ENCODE measurements at places on chromosomes 12 and 14.

DNA sequence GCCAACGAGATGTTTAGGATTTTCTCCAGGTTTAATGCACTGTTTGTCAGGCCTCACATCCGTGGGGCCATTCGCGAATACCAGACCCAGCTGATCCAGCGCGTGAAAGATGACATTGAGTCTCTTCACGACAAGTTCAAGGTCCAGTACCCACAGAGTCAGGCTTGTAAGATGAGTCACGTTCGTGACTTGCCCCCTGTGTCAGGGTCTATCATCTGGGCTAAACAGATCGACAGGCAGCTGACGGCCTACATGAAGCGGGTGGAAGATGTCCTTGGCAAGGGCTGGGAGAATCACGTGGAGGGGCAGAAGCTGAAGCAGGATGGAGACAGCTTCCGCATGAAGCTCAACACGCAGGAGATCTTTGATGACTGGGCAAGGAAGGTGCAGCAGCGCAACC lies 21.6 kb downstream of the DYNC1H1 start:
- DNase-seq, result no peak

- no peak for DNase-seq
Observed at GRCh38 chr12:26810330-26810729, 22.7 kb downstream of the ITPR2 start.

GRCh38 chr12:52151837-52152783 lies 39.7 kb downstream of the KRT80 start:
- DNase-seq, result peak; percentile 83

GRCh38 chr14:74425525-74426201 lies 347 bp downstream of the SYNDIG1L start:
- DNase-seq, result peak; percentile 59

DNA sequence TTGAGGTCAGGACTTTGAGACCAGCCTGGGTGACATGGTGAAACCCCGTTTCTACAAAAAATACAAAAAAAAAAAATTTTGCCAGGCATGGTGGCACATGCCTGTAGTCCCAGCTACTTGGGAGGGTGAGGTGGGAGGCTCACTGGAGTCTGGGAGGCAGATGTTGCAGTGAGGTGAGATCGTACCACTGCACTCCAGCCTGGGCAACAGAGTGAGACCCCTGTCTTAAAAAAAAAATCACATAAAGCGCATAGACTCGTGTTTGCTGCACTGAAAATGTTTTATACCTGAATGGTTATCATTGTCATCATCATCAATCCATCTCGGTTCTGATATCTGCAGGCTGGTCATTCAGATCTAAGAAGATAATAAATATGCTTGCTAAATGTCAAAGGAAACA lies 24.8 kb upstream of the VPS37B start:
- DNase-seq, result no peak

GRCh38 chr12:59425798-59426197 lies 170.0 kb upstream of the SLC16A7 start:
- DNase-seq, result no peak

- peak; percentile 79 for DNase-seq
Observed at GRCh38 chr12:31736472-31736871, 7.7 kb upstream of the AMN1 start.

DNA sequence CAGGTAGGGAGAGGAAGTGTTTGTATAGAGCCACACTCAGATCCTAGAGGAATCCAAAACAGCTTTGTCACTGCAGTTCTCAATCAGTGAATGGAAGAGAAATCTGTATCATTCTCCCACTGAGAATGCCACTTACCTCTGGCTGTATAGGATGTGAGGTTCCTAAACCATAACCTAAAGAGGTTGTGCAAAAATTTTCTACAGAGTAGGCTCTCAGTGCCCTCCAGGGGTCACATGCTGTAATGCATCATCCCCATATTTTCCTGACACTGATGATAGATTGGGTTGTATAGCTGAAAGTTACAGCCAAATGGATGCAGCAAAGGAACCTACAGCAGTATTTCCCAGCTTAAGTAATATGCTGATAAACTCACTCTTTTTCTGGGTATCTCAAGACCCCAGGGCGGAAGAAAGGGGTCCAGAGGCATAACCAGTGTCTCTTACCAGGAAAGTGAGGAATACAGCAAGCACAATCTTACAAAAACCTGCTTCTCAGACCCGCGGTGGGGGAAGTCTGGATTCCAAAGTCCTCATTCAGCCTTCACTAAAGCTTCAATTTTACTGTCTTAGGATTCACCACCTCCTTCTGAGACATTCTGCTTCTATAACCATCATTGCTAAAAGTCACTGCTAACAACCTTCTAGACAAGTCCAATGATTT lies 3.8 kb downstream of the BCDIN3D start:
- peak; percentile 51 for DNase-seq

- DNase-seq, result no peak
Observed at GRCh38 chr12:41970744-41971143, 173.9 kb downstream of the GXYLT1 start.

DNA sequence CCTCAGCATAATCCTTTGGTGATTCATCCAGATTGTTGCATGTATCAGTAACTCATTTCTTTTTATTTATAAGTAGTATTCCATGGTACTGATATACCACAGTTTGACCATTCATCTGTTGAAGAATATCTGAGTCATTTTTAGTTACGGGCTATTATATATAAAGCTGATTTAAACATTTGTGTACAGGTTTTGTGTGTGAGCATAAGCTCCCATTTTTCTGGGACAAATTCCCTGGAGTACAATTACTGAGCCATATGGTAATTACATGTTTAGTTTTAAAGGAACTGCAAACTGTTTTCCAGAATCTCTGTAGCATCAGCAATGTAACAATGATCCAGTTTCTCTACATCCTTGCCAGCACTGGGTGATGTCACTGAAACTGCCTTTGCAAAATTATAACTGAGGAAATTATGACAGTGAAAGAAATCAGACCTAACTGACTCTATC lies 236.2 kb upstream of the KRR1 start:
- DNase-seq, result no peak

DNA sequence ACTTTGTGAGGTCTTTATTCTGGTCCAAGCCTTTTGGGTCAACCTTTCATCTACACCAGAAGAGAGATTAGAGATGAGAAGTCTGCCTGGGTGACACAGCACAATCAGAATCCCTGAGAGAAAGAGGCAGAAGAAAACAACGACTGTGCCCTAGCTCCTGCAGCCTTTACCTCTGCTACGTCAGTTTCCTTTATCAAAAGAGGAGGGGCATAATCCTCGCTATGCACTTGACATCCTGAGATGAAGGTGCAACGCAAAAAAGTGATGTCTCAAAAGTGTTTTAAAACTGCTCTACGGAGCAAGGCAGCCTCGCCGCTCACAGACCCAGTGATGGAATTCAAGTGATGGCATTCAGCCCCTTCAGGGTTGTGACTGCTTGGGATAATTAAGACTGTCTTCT lies 21.7 kb downstream of the ZDHHC22 start:
- peak; percentile 39 for DNase-seq

- DNase-seq, result peak; percentile 72
Observed at GRCh38 chr12:89225401-89225800, 126.9 kb downstream of the DUSP6 start.

GRCh38 chr12:83015390-83016217 lies 328.9 kb downstream of the TMTC2 start:
- no peak for DNase-seq

- DNase-seq, result no peak
Observed at GRCh38 chr12:130514149-130514551, 176.5 kb downstream of the PIWIL1 start.

DNA sequence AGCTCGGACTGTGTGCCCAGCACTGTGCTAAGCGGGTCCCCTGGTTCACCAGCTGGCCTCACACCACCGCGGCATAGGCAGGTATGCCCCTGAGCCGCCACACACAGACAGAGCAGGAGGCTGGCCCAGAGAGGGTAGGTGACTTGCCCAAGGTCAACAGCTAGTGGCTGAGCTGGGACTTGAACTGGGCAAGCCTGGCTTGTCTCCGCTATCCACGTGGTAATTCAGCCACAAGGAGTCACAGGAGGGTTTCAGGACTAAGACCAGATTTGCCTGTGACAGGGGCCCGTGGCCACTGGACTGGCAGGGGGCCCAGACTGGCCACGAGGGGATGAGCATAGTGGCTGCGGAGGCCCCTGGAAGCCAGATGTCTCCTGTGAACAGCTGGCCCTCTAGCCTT lies 47.7 kb downstream of the NCOR2 start:
- DNase-seq, result no peak

DNA sequence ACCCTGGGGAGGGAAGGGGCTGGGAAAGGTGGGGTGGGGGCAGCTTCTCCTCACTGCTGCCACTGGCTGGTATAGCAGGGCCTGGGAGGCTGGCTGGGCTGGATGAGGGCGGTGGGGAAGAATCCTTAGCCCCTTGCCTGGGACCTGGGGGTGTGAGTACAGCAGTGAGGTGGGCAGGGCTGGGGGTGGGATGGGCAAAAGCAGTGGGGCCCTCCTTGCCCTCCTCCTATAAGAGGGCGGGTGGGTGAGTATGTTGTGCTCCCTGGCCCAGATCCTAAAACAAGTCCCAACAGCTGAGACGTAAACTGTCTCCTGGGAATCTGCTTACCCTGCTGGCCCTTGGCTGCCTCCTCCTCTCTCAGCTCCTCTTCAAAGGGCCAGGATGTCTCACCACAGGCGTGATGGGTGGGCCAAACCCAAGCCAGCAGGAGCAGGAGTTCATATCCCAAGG lies 2.2 kb downstream of the NCKAP5L start:
- no peak for DNase-seq

- no peak for DNase-seq
Observed at GRCh38 chr12:132161796-132162507, 17.7 kb downstream of the NOC4L start.

- DNase-seq, result no peak
Observed at GRCh38 chr12:14261861-14262260, 103.6 kb upstream of the ATF7IP start.

- no peak for DNase-seq
Observed at GRCh38 chr12:88057994-88058718, 29.0 kb upstream of the C12orf50 start.

- DNase-seq, result no peak
Observed at GRCh38 chr12:14481201-14481600, 86.5 kb downstream of the PLBD1 start.

DNA sequence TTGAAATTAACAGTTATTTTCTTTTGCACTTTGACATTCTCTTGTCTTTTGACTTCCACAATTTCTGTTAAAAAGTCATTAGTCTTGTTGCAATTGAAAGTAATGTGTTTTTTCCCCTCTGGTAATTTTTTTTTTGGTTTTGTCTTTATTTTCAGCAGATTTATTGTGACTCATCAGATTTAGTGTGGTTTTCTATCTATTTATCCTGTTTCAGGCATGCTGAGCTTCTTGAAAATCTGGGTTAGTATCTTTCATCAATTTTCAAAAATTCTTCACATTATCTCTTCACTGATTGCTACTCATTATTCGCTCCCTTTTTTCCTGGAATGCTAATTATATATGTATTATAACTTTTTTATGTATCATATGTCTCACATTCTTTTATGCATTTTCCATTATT lies 15.3 kb upstream of the NTF3 start:
- DNase-seq, result no peak

- DNase-seq, result no peak
Observed at GRCh38 chr14:72598306-72598705, 295.6 kb downstream of the DPF3 start.

- DNase-seq, result no peak
Observed at GRCh38 chr12:114691763-114692185, 7.8 kb upstream of the TBX3 start.

DNA sequence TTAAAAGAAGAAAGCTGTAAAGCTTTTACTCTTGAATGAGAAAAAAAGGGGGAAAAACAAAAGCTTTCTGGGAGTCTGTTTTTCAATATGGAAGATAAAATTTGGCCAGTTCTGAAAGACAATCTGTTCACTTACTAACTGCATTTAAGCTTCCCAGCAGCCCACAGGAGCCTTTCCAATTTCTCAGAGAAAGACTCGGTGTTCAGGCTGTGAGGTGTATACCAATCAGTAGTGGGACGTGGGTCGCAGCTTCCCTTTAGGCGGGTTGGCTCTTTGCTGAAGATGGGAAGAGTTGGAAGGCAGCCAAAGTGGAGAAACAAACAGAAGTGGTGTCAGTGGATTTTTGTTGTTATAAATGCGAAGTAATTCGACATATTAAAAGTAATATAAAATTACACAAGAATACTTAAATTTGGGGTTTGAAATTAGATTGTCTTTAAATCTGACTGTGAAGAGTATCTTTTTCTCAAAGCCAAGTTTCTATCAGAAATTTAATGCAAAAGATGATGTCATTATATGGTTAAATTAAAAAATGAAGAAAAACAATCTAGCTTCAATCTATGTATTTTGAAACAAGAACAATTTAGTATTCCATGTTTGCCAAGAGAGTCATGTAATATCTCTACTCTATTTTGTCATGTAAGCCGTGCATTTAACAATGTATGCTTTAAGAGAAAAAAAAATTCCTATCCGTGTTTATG lies 590.2 kb upstream of the ATXN7L3B start:
- DNase-seq, result no peak

DNA sequence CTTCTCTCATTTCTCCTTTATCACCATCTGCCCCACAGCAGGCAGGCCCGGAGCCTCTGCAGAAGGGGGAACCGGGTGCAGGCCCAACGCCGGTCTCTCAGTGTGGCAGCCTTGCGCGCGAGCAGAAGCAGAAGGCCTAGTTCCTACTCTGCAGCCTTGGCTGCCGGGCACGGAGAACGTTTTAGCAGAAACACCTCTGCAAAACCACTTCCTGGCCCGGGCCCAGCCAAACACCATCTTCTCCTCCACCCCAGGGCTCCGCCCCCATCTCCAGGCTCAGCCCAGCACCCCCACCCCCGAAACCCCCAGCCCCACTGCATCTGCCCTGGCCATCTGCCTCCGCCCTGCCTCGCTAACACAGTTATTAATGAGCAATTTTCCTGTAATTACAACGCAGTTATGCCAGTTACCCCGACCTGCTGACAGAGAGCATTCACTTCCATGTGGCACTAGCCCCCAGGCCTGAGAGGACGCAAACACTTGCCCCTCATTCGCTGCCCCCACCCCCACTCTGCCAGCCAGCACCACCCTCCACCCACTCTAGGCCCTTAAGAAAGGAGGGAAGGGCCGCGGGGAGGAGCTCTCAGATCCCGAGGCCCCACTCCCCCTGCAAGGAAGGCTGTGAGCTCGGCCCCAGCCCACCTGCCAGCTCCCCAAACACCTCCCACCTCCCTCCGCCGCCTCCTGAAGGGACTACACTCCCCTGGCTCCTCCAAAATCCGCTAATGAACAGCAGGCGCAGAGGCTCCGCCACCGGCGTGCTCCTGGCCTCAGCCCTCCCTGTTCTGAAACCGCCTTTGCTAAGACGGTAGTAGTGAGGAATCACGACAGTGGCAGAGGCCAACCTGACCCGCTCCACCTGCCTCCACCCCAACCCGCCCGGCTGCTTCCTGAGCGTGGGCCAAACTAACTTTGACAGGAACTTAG lies 44.7 kb upstream of the FBRSL1 start:
- DNase-seq, result peak; percentile 90

DNA sequence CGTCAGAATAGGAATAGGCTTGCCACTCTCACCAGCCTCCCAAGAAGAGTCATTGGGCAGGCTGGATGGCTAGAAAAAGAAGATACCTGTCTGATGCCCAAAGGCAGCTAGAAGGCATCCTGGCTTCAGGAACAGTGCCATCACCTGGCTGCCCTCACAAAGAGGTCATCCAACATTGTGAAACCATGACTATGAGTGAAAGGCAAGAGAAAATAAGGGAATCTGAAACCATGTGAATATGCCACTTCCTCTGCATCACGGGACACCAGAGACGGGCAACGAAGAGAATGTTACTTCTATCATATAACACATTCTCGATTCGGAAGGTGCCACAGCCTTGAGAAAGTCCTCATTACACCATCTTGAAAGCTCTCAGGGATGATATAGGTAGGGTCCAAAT lies 182.0 kb downstream of the DAD1 start:
- no peak for DNase-seq

- DNase-seq, result no peak
Observed at GRCh38 chr12:115752913-115753726, 524.4 kb downstream of the MED13L start.
